ENCODE measurements at places on chromosomes 13 and 19.

- no peak for DNase-seq
Measured at GRCh38 chr13:83311886-83312577, 570.2 kb downstream of the SLITRK1 start.

DNA sequence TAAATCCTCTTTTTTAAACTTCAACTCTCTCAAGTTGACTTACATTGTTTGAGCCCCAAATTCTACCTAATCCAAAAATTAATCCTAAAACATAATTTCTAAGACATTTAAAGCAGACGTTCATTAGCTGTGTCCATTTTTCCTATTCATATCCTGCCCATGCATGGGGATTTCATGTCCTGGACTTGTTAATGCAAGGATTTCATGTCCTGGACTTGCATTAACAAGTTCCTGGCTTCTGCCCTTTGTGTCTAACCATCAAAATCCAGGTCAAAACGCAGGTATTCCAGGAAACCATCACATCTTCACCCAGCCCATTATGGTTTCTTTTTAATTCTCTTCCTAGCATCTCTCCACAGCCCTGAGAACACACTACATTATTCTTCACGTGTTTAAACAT is 454.9 kb downstream of the KLF5 start:
- no peak for DNase-seq

DNA sequence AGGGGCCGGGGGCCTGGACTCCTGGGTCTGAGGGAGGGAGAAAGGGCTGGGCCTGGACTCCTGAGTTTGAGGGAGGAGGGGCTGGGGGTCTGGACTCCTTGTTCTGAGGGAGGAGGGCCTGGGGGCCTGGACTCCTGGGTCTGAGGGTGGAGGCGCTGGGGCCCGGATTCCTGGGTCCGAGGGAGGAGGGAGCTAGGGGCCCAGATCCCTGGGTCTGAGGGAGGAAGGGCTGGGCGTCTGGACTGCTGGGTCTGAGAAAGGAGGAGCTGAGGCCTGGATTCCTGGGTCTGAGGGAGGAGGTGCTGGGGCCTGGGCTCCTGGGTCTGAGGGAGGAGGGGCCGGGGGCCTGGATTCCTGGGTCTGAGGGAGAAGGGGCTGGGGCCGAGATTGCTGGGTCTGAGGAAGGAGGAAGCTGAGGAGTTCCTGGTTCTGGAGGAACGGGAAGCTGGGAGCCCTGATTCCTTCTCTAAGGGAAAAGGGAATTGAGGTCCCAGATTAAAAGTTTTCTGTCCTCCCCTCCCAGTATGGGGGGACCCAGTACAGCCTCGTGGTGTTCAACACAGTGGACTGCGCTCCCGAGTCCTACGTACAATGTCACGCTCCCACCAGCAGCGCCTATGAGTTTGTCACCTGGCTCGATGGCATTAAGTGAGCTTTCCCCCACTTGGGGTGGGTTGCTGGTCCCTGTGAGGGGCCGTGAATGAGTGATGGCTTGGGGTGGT is 721 bp downstream of the MED25 start:
- DNase-seq: peak; percentile 30

DNA sequence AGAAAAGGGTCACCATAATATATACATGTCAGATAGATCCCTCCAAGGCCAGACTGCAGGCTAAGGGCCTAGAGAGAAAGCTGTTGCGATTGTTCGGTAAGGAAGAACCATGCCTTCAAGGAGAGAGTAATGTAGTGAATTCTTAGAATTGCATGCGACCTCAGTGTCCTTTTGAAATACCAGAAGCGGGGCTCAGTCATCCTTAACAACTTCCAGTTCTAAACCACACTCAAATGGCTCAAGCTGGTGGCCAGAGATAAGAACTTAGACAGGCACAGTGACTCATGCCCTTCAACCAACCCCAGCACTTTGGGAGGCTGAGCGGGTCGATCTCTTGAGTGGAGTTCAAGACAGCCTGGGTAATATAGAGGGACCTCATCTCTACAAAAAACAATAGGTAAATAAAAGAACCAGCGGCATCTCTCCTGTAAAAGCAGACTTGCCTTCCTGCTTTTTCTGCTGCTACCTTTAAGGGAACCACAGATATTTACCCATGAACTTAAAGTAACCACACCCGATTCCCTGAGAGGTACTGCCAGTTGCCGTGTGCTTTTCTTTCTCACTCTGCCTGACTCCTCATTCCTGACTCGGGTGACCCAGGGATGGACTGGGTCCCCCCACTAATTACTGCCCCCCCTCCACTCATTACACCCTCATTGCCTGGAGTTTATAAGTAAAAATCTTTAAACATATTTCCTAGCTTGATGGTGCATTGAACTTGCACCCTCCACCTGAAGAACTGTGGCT is 15.4 kb upstream of the SIGLEC6 start:
- DNase-seq: peak; percentile 52

- DNase-seq: no peak
Measured at GRCh38 chr19:11295665-11296245, at the start of gene TSPAN16. TSPAN16 (plus strand) TSS chr19:11296160; CDS start chr19:11296298, 138 bp downstream.

DNA sequence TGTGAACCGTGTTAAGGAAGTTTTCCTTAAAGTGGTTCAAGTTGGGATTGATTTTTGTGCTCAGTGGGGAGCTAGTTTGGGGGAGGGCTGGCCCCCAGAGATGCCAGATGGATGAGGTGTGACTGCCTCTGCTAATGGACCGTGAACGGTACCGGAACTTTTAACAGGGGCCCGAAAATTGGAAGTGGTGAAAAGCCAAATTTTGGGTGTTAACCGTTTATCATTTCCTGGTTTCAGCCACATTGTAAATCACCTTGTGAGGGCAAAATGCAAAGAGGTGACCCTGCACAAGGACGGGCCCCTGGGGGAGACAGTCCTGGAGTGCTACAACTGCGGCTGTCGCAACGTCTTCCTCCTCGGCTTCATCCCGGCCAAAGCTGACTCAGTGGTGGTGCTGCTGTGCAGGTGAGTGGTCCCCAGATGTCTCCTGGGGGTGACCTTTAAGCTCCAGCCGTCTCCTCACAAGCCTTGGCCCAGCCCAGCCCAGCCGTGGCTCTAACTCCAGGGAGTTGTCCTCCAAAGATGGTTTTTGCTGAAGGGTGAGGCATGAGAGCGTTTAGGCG is 18.2 kb downstream of the UPF1 start:
- DNase-seq: no peak

GRCh38 chr13:86757236-86757978 is 913.8 kb upstream of the SLITRK5 start:
- no peak for DNase-seq

DNA sequence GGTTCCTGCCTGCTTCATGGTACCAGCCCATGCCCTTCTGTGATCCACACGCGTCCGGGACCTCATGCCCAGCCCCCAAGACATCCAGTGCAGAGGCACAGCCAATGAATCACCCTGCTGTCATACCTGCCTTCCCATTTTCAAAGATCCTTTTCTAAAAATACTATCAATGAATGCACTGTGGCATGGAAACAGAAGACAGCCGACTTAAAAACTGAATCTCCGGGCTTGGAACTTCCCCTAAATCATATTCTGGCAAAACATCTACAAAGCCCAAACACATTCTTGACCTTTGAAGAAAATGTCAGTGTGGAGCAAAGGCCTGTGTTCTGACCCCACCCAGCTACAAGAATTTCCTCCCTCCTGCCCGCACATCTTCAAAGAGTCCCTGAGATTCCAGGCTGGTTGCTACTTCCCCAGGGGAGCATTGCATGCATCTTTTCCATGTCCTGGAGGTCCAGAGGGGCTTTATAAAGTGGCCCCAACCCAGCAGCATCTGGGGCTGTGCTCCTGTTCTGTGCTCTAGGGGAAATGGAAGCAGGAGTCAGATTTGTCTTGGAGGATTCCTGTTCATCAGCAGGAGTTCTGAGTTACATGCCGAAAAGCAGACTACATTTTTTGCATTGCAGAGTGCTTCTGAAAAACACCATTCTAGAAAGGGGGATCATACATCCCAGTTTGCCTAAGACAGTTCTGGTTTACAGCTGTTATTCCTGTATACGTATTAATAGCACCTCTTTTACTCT is 135.2 kb downstream of the USP12 start:
- no peak for DNase-seq

DNA sequence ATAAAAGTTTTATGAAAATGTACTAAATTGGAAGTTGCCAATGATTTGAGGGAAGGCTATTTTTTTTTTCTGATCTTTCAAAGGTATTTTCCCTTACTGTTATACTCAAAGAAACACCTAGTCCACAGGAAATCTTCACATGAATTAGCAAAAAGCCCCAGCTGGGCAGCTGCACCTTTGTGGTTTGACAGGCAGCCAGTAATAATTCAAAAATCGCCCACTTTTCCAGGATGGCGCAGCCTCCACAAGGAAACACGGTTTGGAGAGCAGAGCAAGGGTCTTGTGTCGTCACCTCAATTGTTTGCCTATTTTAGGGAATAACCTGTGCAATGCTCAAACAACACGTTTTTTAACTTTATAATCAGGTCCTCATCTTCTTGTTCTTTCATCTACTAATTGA is 324.9 kb upstream of the GPC6 start:
- DNase-seq: no peak

GRCh38 chr13:109715902-109716301 is 70.5 kb downstream of the IRS2 start:
- peak; percentile 86 for DNase-seq

Measured in suppressor macrophage treated with lipopolysaccharide for 4 hours (primary cell).